ENCODE measurements at places on chromosomes 13 and 19. TPM values are rescaled to one million over a fixed set of nuclear protein-coding genes. Genes with fewer than 3 reads are reported as not detected.

The MATK gene
- total RNA-seq: not detected

The MIR17HG gene
- 0.53 TPM for total RNA-seq

The SLC10A2 gene
- not detected for total RNA-seq

The SIGLEC10 gene
- not detected for total RNA-seq

The MEIOSIN gene
- total RNA-seq: not detected

The BRCA2 gene
- 7.5 TPM for total RNA-seq

The SSC5D gene
- 50.7 TPM for total RNA-seq

The ZNF91 gene
- total RNA-seq: 23.6 TPM

The APOC4 gene
- not detected for total RNA-seq

The GJB6 gene
- not detected for total RNA-seq

The C1QTNF9 gene
- total RNA-seq: not detected

The VSTM1 gene
- total RNA-seq: 2.0 TPM

GRCh38 chr19:44954278-44954648 lies 917 bp upstream of the CLPTM1 start:
- H3K4me1 ChIP-seq: peaks cover 32% of the 10 kb centered on the region
- H3K36me3 ChIP-seq: peaks cover 6% of the 10 kb centered on the region
- H3K27me3 ChIP-seq: peaks cover 1% of the 10 kb centered on the region
- no peak for DNase-seq
- H3K27ac ChIP-seq: peak overlapping the region; percentile 98

DNA sequence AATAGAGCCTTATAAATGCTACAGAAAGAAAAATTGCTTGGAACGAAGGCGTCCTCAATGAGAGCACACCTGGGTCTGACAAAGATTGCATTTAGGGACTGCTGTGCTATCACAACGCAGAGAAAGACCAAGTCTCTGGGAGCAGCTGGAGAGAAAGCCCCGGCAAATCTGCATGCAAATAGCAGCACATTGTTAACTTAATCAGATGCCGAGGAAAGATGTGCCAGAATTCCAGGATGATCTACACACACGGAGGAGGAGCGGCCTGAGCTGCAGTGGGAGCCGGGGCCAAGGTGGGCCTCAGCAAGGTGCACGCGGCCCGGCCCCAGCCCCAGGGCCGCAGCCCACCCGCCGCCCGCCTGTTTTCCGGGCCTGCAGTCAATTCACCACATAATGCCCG lies 1.4 kb downstream of the ZNF536 start:
- H3K4me3 ChIP-seq: no peak overlapping the region
- peaks cover 4% of the 10 kb centered on the region for H3K27me3 ChIP-seq
- no peak overlapping the region for H3K27ac ChIP-seq
- peaks cover 5% of the 10 kb centered on the region for H3K36me3 ChIP-seq
- DNase-seq: no peak
- no peaks in the 10 kb centered on the region for H3K4me1 ChIP-seq

GRCh38 chr19:49398931-49399330 lies 10.9 kb downstream of the KASH5 start:
- H3K36me3 ChIP-seq: no peaks in the 10 kb centered on the region
- no peaks in the 10 kb centered on the region for H3K4me1 ChIP-seq
- H3K4me3 ChIP-seq: no peak overlapping the region
- DNase-seq: no peak
- H3K27ac ChIP-seq: no peak overlapping the region

GRCh38 chr13:65594298-65594781 lies 1635.8 kb downstream of the PCDH9 start:
- no peak overlapping the region for H3K4me3 ChIP-seq
- no peaks in the 10 kb centered on the region for H3K27me3 ChIP-seq
- peaks cover 10% of the 10 kb centered on the region for H3K36me3 ChIP-seq
- peaks cover 62% of the 10 kb centered on the region for H3K4me1 ChIP-seq
- DNase-seq: peak; percentile 77
- peak overlapping the region; percentile 62 for H3K27ac ChIP-seq

DNA sequence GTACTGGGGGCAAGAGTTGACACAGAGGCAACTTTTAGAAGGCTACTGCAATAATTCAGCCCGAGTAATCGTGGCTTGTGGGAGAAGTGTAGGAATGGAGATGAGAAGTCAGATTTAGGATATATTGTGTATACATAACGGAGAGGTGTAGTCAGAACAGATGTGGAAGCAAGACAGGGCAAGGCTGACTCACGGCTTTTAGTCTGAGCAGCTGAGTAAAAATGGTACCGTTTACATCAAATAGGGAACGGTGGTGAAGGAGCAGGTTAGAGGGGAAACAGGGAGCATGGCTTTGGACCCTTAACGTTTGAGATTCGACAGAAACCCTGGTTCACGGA lies 796 bp upstream of the LSM14A start:
- peak; percentile 85 for DNase-seq
- peak overlapping the region; percentile 98 for H3K27ac ChIP-seq
- H3K36me3 ChIP-seq: peaks cover 18% of the 10 kb centered on the region
- H3K4me3 ChIP-seq: peak overlapping the region; percentile 95

DNA sequence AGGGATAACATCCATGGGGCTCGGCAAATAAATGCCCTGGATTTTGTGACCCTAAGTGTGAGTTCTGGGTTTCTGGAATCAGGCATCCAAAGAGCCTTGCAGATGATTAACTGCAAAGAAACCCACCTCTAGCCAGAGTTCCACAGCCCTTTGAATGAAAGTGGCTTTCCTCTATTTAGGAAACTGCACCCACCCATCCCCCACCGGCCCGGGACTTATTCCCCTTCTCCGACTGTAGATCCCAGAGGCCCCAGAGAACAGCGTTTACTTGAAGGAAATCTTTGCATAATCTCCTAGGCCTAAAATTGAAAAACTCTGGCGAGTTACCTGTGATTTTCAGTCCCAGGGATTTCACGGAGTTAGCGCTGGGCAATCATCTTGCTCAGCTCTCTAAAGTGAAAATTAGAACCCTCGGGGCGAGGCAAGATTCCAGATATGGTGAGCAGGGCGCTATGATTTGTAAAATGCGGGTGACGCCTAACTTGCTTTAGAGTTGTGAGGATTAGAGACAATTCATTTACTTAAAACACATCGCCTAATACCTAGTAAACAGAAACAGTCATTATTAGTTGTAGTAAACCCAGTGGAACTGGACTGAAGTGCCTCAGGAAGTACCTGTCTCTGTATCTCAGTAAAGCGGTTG lies 9.4 kb downstream of the URAD start:
- DNase-seq: no peak
- H3K4me1 ChIP-seq: peaks cover 8% of the 10 kb centered on the region
- no peak overlapping the region for H3K27ac ChIP-seq

- no peaks in the 10 kb centered on the region for H3K27me3 ChIP-seq
- H3K4me1 ChIP-seq: no peaks in the 10 kb centered on the region
- no peak overlapping the region for H3K4me3 ChIP-seq
- H3K27ac ChIP-seq: no peak overlapping the region
- no peaks in the 10 kb centered on the region for H3K36me3 ChIP-seq
These were observed 126.6 kb upstream of the MIR17HG start for GRCh38 chr13:91220872-91221271.

DNA sequence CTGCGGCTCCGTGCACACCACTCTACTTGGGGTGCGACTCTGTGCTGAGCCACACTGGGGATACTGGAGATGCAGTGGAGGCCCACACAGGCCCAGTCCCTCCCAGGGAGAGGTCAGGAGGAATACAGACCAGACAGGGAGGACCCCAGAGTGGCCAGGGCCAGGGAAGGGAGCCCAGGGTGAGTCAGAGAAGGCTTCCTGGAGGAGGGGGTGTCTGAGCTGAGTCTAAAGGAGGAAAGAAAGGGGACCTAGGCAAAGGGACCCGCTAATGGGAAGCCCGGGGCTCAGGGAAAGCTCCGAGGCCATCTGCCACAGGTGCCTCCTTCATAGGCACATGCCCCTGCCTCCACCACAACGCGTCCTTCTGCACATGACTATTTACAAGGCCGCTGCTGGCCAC lies 13.3 kb upstream of the PRKD2 start:
- peaks cover 38% of the 10 kb centered on the region for H3K4me1 ChIP-seq
- peak overlapping the region; percentile 88 for H3K27ac ChIP-seq
- H3K36me3 ChIP-seq: peaks cover 38% of the 10 kb centered on the region
- H3K4me3 ChIP-seq: no peak overlapping the region
- peaks cover 4% of the 10 kb centered on the region for H3K27me3 ChIP-seq

GRCh38 chr19:48287748-48288147 lies 17.9 kb downstream of the ZNF114 start:
- H3K4me3 ChIP-seq: no peak overlapping the region
- H3K27me3 ChIP-seq: peaks cover 2% of the 10 kb centered on the region
- peaks cover 34% of the 10 kb centered on the region for H3K4me1 ChIP-seq
- H3K27ac ChIP-seq: no peak overlapping the region

- H3K27me3 ChIP-seq: peaks cover 10% of the 10 kb centered on the region
- no peaks in the 10 kb centered on the region for H3K4me1 ChIP-seq
- no peak overlapping the region for H3K27ac ChIP-seq
- H3K36me3 ChIP-seq: no peaks in the 10 kb centered on the region
- no peak overlapping the region for H3K4me3 ChIP-seq
These were observed 5.5 kb upstream of the CERS1 start for GRCh38 chr19:18901491-18901890.

DNA sequence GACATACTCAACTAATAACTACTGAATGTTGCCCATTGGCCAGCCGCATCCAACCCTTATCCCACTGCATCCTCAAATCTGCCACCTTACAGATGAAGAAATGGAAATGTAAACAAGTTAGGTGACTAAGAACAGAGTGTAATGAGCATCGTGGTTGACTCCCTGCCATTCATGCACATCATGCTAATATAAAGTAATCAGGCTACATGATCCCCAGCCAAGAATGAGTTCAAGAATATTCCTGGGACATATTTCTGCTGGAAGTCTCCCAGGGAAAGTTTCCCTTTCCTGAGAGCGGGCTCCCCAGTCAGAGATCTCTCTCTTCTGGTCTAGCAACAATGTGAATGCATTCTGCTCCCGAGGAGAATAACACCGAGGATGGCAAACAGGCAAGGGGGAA lies 55.9 kb upstream of the SERP2 start:
- H3K27me3 ChIP-seq: peaks cover 20% of the 10 kb centered on the region
- H3K4me1 ChIP-seq: peaks cover 30% of the 10 kb centered on the region
- H3K27ac ChIP-seq: no peak overlapping the region

DNA sequence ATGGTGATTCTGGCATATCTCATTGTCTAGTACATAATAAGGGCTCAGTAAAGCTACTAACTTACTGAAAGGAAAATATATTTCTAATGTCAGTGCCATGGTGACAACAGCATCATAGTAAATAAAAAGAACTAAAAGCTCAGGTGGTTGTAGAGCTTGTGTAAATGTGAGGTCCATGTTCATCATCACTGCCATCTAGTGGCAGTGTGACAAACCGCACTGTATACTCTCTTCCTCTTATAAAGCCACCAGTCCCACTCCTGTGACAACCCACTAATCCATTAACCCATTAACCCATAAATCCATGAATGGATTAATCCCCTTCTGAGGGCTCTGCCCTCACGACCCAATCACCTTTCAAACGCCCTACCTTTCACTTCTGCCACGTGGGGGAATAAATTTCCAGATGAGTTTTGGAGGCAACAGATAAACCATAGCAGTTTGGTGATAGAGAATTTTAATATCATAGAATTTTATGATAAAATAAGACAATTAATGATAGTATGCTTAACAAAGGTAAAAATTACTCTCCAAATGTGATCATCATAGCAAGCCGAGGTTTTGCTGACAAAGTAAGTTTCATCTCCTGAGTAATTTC lies 160.4 kb upstream of the SGCG start:
- peak; percentile 30 for DNase-seq
- peaks cover 6% of the 10 kb centered on the region for H3K27me3 ChIP-seq
- no peaks in the 10 kb centered on the region for H3K4me1 ChIP-seq
- H3K4me3 ChIP-seq: no peak overlapping the region
- H3K27ac ChIP-seq: no peak overlapping the region

DNA sequence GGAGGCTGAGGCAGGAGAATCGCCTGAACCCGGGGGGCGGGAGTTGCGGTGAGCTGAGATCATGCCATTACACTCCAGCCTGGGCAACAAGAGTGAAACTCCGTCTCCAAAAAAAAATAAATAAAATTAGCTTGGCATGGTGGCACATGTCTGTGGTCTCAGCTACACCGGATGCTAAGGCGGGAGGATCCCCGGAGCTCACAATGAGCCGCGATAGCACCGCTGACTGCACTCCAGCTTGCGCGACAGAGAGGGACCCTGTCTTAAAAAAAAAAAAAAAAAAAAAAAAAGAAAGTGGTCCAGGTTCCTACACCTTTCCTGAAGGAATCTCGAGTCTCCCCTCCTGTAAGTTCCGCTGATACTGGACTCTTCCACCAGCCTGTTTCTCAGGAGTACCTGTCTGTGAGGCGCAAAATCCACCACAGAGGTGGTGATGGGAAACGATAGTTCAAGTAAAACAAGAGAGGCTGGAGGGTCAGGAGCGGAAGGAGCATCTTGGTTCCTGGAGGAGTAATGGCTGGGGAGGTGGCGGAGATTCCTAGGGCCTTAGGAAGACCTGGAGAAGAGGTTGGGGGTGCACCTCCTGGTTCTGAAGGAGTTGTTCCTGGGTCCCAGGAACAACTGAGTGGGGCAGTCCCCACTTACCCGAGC lies 471 bp downstream of the FUT1 start:
- no peak overlapping the region for H3K27ac ChIP-seq
- DNase-seq: no peak
- H3K36me3 ChIP-seq: no peaks in the 10 kb centered on the region
- H3K4me1 ChIP-seq: 0 out of 2 replicates have a peak, but pooled peaks cover 5% of the 10 kb centered on the region
- peaks cover 27% of the 10 kb centered on the region for H3K27me3 ChIP-seq

- H3K27ac ChIP-seq: no peak overlapping the region
- H3K36me3 ChIP-seq: no peaks in the 10 kb centered on the region
- H3K4me1 ChIP-seq: no peaks in the 10 kb centered on the region
- DNase-seq: no peak
These were observed 4.6 kb upstream of the SCEL start for GRCh38 chr13:77530875-77531274.
